ENCODE measurements at places on chromosomes 5 and 9.

DNA sequence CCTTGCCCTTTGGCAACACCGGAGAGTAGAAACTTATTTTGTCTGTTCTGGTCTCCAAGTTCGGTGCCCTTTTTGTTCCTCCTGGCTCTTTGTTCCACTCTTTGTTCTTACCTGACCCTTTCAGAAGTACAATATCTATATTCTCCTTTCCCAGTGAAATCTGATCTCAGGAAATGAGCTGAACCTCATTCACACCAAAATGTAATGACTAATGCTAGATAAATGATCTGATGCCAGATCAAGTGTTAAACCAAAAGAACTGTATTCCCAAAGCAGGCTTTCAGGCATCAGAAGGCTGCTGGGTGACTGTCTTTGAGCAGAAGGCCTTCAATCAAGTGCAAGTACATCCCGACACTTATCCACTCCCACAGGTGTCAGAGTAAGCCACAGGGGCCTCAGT, 156.4 kb downstream of the SPOCK1 start:
- DNase-seq, result peak; percentile 37

DNA sequence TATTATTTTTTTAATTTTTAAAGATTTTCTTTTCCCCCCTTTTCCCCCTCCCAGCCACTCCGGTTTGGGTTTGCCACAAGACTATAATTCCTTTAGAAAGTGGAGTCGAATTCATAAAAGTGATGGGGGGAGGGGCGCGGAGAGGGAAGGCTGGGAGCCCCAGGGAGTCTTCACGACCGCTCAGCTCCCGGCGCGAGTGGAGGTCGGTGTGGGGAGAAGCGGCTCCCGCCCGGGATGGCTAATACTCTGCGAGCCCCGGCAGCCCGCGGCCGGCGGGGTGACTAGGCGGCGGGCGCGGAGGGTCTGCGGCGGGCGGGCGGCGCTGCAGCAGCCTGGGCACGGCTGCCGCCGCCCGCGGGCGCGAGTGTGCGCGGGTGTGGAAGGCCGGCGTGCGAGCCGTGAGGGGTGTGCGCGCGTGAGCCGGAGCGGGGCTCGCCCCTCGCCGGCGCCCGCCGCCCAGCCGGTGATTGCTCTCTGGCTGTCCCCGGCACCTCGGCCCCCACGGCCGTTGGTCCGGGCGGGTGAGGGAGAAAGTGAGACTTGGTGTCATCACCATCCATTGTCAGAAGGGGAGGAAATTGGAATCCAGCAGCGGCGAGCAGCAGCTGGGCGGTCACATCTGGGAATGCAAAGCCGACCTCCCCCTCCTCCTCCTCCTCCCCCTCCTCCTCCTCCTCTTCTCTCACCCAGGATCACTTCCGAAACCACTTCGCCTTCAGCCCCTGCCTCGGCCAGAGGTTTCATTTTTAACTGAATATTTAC, at the start of gene PARP8:
Gene PARP8 (plus strand): TSS at position 377 of the 762 bp plus-strand sequence. CDS start 459 bp downstream, outside the sequence.
- DNase-seq, result peak; percentile 21

GRCh38 chr9:121288673-121289025, 20.7 kb downstream of the GSN start:
- DNase-seq, result no peak

GRCh38 chr5:113122053-113122452, 145.5 kb downstream of the DCP2 start:
- no peak for DNase-seq

DNA sequence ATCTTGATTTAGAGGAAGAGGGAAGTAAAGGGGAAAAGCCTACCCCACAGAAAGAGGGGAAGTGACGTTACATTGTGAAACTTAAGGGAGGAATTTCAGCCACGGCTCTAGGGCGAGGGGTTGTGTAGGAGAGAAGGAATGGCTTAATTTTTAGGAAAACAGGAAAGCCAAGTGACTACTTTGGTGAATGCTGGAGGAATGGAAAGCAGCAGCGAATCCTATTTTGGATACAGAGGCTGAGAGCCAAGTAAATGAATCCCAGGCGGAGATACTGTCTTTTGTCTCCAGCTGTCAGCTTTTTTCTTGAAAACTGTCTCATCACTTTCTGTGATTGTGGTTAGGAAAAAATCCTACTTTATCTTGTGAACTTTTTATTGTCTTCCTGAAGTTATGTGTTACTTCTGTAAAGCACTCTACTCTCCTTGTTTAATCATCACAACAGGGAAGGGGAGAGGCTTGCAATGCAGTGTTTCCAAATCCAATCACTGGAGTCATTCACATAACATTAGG, 188.4 kb downstream of the TSSK1B start:
- no peak for DNase-seq

DNA sequence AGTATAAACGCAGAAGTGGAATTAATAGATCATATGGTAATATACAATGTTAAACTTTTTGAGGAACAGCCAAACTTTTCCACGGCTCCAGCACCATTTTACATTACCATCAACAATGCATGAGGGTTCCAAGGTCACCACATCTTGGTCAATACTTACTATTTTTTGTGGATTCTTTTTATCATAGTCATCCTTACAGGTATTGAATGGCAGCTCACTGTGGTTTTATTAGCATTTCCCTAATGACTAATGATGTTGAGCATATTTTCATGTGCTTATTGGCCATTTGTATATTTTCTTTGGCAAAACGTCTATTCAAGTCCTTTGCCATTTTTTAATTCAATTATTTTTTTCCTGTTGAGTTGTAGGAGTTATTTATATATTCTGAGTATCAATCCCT, 14.1 kb upstream of the RAPGEF6 start:
- no peak for DNase-seq

DNA sequence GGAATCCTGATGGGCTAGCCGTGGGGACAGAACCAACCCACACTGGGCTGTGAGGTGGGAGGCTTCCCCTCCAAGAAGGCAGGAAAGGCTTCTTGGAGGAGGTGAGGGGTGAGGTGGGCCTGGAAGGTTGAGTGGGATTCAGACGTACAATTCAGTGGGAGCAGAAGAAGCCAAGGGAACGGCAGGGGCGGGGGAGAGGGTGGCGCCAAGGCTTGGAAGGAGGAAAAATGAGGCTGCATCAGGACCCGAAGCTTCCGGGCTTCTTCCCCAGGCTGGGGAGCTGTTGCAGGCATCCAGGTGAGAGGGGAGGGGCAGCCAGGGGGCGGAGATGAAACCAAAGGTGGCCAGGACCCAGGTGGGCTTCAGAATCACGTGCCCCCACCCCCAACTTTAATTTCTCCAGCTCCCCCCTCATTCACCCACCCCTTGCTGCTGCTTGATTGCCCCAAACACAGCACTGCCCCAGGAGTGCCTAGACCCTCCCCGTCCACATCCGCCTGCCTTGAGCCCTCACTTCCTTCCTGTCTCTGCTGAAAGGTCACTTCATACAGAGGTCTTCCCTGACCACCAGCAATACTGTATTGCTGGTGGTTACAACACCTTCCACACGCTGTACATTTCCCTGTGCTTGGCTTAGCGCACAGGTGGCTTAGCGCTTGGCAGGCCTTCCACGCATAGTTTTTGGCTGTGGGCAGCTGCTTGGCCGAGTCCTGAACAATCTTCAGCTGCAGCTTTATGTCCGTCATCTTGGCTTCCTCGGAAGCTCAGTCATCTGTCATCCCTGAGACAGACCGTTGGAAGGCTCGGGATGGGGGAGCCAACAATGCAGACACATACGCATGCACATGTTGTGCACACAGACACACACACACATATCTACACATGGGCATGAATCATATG, 193.5 kb downstream of the RGS3 start:
- no peak for DNase-seq

GRCh38 chr9:124270504-124271335, 13.0 kb downstream of the NEK6 start:
- no peak for DNase-seq

GRCh38 chr5:43774881-43775399, 172.0 kb downstream of the NNT start:
- DNase-seq, result no peak

GRCh38 chr9:136521537-136521936, 24.3 kb downstream of the NOTCH1 start:
- DNase-seq, result no peak

GRCh38 chr5:158797498-158797845, 302.2 kb downstream of the EBF1 start:
- DNase-seq, result no peak

DNA sequence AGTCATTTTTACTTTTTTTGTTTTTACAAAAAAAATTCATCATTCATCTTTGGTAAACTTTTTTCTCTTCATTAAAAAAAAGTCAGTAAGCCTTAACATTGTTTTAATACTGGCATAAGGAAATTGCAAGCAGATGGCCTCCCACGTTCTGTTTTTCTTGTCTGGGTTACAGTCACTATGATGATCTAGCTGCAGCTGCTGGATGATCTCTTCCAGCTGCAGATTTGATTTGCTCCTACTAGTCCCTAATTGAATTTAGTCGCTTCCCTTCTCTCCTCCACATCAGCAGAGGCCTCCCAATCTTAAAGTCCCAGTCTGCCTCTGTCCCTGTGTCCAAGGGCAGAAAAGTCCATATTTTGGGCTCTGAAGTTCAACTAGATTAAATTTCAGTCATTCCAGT, 106.8 kb upstream of the PTGER4 start:
- DNase-seq, result no peak

DNA sequence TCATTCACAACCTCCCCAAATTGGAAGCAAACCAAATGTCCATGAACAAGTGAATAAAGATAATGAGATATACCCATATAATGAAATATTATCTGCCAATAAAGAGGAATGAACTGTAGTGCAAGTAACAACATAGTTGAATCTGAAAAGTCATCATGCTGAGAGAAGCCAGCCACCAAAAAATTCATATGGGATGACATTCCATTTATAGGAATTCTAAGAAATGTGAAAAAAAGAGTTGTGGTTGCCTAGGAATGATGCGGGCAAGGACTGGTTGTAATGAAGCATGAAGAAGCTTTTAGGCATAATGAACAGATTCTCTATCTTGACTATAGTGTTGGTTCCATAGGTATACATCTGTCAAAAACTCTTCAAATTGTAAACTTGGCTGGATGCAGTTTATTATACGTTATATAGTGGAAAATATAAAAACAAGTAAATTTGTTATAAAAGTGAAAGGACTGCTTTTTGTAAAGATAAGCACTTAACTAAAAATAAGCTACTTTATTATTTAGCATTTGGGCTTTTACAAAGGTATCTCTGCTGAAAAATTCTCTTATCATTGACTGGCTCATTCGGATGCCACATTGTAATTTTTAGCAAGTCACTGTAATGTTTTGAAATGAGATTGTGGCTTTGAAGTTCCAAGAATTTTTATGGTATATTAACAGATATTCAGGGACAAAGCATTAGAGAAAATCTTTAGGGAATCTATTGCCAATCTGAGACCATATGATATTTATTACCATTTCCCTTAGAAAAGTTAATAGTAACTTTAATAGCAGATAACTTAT, 21.2 kb upstream of the TTC23L start:
- peak; percentile 62 for DNase-seq

GRCh38 chr9:85142496-85142911, 473.0 kb downstream of the NTRK2 start:
- DNase-seq, result no peak

DNA sequence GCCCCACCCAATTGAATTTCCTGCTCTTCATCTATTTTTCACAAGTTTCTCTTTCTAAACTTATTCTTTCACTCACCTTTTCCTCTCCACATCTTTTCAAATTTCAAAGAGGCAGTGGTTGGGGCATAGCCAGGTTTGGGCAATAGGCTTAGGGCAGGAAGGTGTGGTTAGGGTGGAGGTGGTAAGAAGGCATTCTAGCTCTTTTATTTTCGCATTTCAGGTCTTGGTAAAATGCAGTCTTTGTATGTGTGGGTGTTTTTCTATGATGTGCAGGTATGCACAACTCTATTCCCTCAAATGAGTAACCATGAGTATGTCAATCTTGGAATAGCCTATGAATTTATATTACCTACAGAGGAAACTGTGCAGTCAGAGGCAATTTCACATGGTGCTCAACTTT, 129.8 kb upstream of the IFNE start:
- no peak for DNase-seq

DNA sequence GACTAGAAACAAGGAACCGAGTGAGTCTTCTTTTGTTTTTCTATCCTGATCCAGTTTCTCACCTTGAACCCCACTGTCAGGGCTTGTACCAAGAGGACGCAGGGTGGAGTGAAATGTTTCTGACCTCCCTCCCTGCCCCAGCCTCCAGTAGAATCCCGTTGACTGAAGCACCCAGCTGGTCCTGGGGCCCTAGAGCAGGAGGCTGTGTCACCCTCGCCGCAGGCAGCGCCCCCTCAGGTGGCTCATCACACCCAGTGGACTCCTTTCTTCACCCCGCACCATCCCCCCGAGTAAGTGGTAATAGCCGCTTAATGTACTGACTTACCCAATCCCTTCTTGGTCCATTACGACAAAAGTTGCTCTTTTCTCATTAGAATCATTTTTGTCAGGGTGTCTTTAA, 53.8 kb downstream of the MVB12B start:
- no peak for DNase-seq

DNA sequence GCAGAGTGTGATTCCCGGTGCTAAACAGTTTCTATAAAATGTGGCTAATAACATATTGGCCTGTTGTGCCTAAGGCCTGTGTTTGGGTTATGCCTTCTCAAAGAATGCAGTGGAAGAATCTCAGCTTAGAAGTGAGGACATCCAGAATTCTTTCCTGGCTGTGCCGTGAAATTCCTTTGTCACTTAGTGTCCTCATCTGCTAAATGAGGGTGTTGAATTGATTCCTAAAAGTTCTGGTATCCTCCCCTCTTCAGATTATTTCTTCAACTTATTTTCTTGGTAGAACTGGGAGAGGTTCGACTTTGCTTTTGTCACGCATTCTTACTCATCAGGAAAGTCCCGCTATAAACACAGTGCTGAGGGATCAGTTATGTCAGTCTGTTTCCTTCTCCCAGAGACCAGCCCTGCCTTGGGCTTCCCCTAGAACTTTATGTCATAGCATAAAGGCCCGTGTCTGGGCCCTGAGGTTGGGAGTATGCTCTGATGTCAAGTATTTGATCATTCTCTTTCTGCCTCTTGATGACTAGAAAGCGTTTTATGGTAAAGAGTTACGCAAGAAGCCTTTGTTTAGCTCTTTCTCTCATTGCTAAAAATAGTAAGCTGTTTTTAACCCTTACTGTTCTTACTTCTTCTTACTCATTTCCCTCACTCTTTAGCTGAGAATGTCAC, 29.5 kb downstream of the MTAP start:
- DNase-seq, result peak; percentile 91

GRCh38 chr5:154223320-154223719, 32.8 kb downstream of the GALNT10 start:
- no peak for DNase-seq

- no peak for DNase-seq
Measured at GRCh38 chr9:3762076-3762475, 236.3 kb upstream of the RFX3 start.

GRCh38 chr9:112872019-112872418, 18.7 kb downstream of the SLC46A2 start:
- no peak for DNase-seq

- no peak for DNase-seq
Measured at GRCh38 chr5:54120473-54120872, 189.9 kb downstream of the ARL15 start.

DNA sequence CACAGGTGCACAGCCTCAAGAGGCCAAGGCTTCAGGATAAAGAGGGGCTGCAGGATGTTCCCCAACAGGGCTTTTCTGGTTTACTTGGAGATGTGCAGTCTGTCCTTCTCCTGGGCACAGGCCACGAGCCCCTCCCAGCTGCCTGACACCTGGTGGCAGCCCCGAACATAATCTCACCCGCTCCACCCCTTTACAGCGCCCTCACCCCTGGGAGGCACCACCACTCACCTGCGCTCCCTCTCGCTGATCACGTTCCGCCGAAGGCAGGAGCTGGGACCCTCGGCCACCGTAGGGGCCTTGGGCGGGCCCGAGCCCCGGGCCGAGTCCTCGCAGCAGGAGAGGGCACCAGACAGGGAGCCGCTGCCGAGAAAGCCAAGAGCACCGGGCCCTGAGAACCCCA, 514 bp downstream of the SOHLH1 start:
- no peak for DNase-seq
